ENCODE measurements at places on chromosomes 7 and 10. TPM values are rescaled to one million over a fixed set of nuclear protein-coding genes. Genes with fewer than 3 reads are reported as not detected.

The PIP gene
- total RNA-seq, result not detected

The NOLC1 gene
- 69.8 TPM for total RNA-seq

The ABLIM1 gene
- total RNA-seq, result 212 TPM

The THSD7A gene
- total RNA-seq, result 0.08 TPM

The GRIFIN gene
- total RNA-seq, result not detected

The ADARB2 gene
- 4.0 TPM for total RNA-seq

The EIF4EBP2 gene
- 42.6 TPM for total RNA-seq

The VAX1 gene
- not detected for total RNA-seq

The AMZ1 gene
- total RNA-seq, result 0.09 TPM

The MYL10 gene
- not detected for total RNA-seq

The CDC14C gene
- not detected for total RNA-seq

The CRHR2 gene
- 0.09 TPM for total RNA-seq

The MSS51 gene
- total RNA-seq, result 3.7 TPM

The ICA1 gene
- 1.1 TPM for total RNA-seq

The ZNF853 gene
- total RNA-seq, result 3.6 TPM

The AOC1 gene
- not detected for total RNA-seq

The PRDX3 gene
- total RNA-seq, result 15.7 TPM

The EVX1 gene
- total RNA-seq, result not detected

The AVL9 gene
- 39.4 TPM for total RNA-seq

The MYO3A gene
- total RNA-seq, result not detected

The SPDYE5 gene
- total RNA-seq, result not detected

The ZNF804B gene
- not detected for total RNA-seq

The CNPY1 gene
- total RNA-seq, result not detected

The SPDYE16 gene
- total RNA-seq, result 0.96 TPM

The EPO gene
- not detected for total RNA-seq

The HABP2 gene
- 0.13 TPM for total RNA-seq

The HNRNPF gene
- 212 TPM for total RNA-seq

The CTNNA3 gene
- total RNA-seq, result 0.88 TPM

The CNNM1 gene
- total RNA-seq, result 0.58 TPM

The KNDC1 gene
- total RNA-seq, result 0.09 TPM

The CCDC7 gene
- 48.1 TPM for total RNA-seq

The ADCYAP1R1 gene
- not detected for total RNA-seq

The LRRD1 gene
- not detected for total RNA-seq

The PTPRN2 gene
- total RNA-seq, result 0.82 TPM

The FAM25C gene
- not detected for total RNA-seq

The WDR91 gene
- 31.3 TPM for total RNA-seq

The CLRN3 gene
- total RNA-seq, result not detected

The TMEM213 gene
- total RNA-seq, result not detected

All from T-cell (primary cell).